ENCODE measurements at places on chromosomes 1 and 21.

GRCh38 chr1:81808760-81809159 is 8.0 kb downstream of the ADGRL2 start:
- DNase-seq, result no peak

DNA sequence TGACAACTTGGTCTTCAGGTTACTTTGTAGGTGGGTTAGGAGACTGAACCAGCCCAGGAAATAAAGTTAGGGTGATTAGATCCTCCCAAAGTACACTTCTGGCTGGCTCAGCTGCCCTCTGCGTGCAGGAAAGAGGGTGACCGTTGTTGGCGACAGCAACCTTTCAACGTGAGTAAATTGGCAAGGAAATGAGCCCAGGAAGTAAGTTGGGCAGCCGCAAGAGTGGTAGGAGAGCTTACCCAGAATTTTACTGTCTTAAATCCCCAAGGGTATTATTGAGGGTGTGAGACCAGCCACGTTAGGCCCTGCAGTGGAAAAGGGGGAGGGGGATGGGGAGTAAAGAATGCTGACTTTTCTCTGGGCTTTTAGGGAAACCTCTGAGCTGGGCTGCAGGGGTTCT is 1.6 kb downstream of the TENT5C start:
- no peak for DNase-seq

- DNase-seq, result peak; percentile 48
These were observed 22.4 kb downstream of the CAPZB start for GRCh38 chr1:19462781-19463503.

DNA sequence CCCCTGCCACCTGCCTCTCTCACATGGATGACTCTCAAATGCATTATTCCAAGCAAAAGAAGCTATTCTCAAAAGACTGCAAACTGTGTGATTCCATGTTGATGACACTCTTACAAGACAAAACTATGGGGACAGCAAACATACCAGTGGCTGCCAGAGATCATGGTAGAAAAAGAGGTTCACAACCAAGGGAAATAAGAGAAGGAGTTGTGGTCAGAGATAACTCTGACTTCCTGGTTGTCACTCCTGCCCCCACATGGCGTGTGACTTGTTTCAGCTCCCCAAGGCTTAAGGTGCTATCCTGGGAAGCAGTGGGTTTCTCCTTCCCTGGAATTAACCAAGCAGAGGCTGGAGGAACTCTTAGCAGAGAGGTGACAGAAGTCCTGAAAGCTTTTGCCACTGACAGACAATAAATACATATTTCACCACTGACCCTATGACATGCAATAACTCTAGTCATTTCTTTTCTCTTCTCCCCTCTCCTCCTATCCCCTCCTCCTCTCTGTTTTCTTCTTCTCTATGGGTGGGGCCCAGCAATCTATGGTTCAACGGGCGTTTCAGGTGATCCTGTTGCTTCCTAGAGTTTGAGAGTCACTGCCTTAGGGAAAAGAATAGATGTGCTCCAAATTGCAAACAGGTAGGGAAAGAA is 185.1 kb downstream of the FCRL5 start:
- DNase-seq, result no peak

DNA sequence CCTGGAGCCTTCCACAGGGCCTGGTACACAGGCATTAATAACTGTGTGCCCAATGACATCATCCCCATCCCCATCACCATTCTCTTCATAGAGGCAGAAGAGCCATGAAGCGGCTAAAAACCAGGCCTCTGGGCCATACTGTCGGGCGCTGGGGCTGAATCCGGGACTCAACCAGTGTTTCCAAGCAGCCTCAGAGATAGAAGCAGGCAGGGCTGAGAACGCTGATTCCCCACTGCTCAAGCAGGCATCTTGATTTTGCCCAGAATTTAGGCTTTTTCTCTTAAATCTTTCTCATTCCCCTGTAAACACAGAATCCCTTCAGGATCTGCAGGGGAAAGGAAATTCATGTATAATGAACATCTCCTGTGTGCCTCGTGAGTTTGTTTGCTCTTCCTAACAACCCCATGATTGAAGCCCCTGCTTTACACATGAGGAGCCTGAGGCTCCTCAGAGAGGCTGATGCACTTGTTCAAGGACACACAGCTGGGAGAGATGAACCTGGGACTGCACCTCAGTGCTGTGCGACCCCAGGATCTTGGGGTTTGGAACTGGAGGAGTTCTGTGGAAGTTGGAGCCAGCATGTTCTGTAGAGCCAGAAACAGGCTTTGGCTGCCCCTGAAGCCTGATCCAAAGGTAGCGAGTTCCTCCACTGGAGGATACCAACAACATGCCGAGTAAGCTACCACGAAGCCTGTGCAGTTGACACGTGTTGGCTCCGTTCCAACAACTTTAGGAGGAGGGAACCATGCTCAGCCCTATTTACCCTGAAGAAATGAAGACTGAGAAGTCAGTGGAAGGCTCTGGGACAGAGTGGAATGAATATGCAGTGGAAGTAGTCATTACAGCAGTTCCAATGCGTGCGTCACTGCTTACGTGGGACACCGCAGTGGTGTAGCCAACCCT is 55.5 kb downstream of the EDN2 start:
- DNase-seq, result no peak

DNA sequence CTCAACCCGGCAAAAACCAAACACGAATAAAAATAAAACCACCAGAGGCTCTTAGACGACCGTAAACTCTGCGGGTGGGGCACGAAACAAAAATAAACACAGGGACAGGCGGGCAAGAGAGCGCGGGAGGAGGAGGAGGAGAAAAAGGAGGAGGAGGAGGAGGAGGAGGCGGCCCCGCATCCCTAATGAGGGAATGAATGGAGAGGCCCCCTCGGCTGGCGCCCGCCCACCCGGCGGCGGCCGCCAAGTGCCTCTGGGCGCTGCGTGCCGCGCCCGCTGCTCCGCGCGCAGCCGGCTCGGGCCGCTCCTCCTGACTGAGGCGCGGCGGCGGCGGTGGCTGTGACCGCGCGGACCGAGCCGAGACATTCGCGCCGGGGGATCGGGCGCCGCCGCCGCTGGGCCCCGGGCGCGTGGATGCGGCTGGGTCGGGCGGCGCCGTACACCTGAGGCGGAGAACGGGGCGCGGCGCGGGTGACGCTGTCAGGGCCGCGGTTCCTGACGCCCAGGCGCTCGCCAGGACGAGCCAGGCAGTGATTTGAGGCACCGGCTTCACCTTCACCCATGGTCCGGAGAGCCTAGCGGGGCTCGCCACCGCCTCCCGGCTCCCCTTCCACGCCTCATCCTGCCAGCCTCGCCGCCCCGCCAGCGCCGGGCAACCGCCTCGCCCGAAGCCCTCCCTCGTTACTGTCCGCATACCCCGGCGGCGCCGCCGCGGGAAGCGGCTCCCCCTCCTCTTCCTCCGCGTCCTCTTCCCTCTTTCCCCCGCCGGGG is at the start of gene MARK1:
TSS of gene MARK1 (plus strand) at position 229 of the 771 bp plus-strand sequence. CDS start 687 bp downstream, outside the sequence.
- peak; percentile 84 for DNase-seq

DNA sequence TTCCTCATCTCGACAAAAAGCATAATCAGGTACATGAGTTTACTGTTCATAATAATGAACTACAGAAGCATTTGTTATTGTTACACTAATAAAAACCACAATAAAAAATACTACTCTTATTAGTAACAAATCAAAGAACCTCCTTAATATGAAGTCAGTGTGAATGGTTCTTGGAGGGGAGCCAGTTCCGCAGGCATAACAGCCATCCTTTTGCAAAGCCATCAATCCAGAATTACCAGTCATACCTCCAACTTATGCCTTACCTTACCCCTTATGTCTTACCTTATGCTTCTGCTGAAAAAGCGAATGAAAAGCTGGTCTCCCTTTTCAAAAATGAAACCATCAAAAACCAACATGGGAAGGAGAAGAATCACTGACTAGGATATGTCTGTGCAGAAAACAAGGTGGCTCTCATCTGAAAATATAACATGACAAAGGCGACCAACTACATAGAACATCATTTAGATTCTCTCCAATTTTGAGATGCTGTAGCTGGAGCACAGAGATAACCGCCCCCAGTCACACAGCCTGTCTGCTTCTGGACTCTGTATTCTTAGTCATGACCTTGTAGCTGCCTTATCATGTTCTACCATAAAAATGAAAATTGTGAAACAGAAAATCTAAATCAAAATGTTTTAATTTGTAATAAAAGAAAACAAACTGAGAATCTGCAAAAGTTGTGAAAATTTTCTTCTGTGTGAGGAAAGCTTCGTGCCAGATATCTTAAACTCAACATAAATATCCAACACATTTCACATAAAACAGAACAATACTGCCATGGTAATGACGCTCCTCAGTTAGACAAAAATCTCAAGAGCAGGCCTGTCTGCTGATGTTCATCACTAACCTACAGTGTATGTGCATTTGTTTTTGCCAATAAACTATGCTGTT is 438.2 kb downstream of the SMYD3 start:
- DNase-seq, result no peak

GRCh38 chr1:18727956-18728355 is 97.3 kb downstream of the PAX7 start:
- DNase-seq, result no peak

GRCh38 chr1:160768295-160768657 is 27.7 kb upstream of the LY9 start:
- DNase-seq, result peak; percentile 69

DNA sequence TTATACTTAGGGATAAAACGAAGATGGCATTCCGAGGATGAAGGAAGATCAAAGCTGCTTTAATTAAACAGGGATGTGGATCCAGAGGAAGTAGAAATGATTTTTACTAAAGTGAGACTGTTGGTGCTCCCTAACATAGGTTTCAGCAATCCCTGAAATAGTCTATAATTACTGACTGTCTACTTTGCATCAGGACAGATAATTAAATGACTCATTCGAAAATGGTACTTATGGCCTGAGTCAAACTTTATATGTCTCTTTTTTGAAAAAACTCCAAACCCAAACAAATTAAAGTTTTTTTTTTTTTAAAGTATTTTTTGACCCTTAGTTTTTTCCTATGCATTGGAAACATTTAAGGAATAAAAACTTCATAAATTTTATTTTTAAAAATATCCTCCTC is 90.3 kb downstream of the LYST start:
- no peak for DNase-seq

- no peak for DNase-seq
These were observed 306.4 kb downstream of the DUSP10 start for GRCh38 chr1:221435504-221435904.

DNA sequence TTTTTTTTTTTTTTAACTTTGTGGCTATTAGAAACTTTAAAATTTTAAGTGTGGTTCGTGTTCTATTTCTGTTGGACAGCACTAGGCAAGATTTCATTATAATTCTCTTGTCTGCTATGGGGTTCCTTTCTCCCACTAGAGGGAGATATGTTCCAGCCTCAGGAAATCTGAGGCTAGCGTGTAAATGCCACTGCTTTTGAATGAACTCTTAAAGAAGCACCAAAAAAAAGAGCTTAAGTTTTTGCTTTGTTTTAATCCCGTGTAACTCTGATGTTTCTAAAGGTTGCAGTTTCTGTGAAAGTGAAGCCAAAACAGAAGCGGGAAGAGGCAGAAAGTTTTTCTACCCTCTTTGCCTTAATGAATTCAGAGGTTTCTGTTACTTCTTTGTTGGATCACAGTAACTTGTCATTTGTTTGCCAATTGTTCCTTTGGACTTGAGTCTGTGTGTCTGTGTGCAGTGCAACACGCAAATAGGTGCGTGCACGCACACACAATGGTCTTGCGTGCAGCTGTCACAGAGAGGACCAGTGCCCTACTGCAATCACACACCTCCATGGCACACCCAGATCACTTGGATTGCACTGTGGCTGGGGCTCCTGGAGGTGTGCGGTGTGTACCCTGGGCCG is 32.3 kb downstream of the HHAT start:
- DNase-seq, result no peak

GRCh38 chr1:167107456-167107855 is 13.6 kb downstream of the STYXL2 start:
- no peak for DNase-seq

GRCh38 chr1:186735463-186735862 is 55.2 kb upstream of the PTGS2 start:
- no peak for DNase-seq

GRCh38 chr1:30781906-30782305 is 24.3 kb upstream of the LAPTM5 start:
- no peak for DNase-seq

DNA sequence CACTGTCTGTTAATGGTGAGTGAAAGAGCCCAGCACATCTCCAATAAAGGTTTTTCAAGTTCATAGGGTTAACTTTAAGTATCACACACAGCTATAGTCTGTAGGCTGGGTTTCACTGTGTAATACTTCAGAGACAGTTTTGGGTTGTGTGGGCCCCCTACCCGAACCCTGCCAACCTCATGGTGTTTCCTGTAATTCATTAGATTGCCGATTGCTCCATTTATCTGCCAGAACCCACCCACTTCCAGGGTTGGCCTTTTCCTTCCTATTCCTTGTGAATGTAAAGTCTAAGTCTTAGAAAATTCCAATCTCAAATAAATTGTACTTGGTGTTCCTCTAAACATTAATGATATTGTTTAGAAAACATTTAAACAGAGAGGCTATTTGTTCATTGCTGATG is 43.6 kb downstream of the CTTNBP2NL start:
- DNase-seq, result no peak

DNA sequence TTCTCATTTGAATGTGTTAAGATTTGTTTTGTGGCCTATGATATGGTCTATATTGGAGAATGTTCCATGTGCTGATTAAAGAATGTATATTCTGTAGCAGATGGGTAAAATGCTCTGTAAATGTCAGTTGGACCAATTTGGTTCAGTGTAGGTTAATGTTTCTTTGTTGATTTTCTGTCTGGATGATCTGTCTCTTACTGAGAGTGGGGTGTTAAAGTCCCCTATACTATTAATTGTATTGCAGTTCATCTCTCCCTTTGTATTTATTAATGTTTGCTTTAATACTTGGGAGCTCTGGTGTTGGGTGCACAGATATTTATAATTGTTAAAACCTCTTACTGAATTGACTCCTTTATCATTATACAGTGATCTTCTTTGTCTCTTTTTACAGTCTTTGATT is 584.5 kb downstream of the NUF2 start:
- no peak for DNase-seq

GRCh38 chr1:19468397-19468956 is 16.9 kb downstream of the CAPZB start:
- no peak for DNase-seq

GRCh38 chr1:226222686-226223085 is 778 bp upstream of the MIXL1 start:
- no peak for DNase-seq

- no peak for DNase-seq
These were observed 147.7 kb downstream of the FCRL5 start for GRCh38 chr1:157404614-157405013.

DNA sequence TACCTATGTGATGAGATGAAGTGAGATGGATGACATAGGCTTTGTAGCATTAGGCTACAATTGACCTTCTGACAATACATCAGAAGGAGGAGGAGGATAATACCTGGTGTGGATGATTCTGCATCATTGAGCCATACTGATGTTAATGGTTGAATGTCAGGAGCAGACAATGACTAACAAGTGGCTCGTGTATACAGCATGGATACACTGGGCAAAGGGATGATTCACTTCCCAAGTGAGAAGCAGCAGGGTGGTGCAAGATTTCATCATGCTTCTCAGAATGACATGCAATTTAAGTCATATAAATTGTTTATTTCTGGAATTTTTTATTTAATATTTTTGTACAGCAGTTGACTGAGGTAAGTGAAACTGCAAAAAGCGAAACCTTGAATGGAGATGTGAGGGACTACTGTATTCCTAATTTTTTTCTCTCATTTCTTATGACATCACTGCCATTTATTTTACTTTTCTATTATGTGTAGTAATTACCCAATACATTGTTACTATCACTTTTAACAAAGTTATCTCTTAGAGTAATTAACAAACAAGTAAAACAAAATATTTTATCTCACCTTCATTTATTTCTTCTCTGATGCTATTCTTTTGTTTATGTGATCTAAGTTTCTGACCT is 34.4 kb upstream of the COP1 start:
- no peak for DNase-seq

Measured in testis (tissue), 5 donors.